ENCODE measurements at places on chromosomes 3 and 15.

GRCh38 chr3:126129398-126129891 is 45.5 kb upstream of the SLC41A3 start:
- no peak for DNase-seq

DNA sequence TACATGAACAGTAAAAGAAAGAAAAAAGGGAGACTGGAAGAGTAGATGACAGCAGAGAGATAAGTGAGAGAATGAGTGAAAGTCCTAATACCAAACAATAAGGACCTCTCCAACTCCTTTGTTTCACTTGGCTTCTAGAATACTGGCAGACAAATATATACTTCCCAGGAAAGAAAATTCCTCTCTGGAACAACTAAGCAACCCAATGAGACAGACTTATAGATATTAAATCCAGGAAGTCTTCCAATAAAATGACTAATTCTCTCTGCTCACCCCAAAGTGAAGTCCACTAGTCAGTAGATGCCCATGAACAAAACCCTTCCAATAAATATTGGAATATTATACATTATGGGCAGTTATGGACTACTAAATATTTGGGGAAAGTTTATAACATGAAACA is 114.2 kb downstream of the NEDD4 start:
- no peak for DNase-seq

DNA sequence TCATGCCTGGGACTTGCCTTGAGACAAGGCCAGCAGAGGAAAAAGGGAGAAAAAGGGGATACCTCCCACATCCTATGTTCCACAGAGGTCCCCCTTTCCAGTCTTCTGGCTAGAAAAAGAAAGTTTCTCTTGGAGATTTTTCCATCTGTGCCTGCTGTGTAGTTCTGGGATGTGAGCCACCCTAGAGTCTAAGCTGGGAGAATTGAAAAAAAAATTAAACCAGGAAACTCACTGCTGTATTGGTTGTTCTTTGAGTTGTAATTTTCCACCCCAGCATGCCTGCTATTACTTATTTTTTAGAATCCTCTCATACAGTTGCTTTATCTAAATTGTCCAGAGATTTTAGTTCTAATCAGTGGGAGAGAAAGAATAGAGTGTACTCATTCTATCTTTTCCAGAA is 68.4 kb downstream of the SV2B start:
- no peak for DNase-seq

DNA sequence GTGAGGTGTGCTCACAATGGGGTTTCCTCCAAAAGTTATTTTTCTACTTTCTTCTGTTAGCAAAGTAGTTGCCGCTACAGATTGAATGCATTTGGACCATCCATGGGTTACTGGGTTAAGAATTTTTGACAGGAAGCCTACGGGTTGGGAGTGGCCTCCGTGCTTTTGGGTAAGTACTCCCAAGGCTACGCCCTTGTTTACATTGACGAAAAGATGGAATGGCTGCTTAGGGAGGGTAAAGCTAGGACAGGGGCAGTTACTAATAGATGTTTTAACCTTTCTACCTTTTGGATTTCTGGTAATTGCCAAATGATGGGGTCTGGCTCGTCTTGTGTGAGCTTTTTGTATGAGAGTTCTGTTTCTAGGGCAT is 20.4 kb upstream of the ATG7 start:
- no peak for DNase-seq

DNA sequence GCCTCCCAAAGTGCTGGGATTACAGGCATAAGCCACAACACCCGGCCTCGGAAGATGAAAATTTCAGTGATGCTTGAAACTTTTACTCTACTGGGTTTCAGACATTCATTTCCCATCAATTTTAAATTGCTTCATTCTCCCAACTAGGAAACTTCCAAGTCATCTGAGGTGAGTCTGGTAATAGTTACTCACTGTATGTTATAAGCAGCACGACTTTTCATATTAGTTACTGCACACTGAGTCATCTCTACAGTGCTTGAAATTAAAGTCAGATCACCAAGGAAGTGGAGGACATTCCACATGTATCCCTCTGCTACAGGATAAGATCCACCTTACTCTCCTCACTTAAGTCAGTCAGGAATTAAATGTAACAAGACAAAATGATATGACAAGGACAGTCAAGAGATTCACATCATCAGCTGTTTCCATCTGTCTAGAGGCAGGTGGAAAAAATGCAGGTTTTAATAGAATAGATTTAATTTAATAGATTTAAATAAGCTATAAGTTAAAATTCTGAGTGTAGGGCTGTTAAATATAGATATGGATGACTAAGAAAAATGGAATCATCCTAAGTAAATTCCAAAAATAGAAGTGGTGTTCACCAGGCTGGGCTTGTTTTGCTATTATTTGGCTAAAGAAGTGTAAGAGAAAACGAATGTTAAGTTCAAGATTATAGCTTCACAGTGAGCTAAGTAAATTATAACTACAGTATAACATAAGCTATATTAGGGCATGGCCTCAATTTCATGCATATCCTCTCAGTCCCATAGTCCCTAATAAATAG is 104.4 kb downstream of the TMCO5A start:
- DNase-seq: no peak
